CD4-positive, alpha-beta T cell treated with Interleukin-6 at 100 ng/mL for 8 hours (primary cell): ENCODE measurements at places on chromosomes 3 and 15.
A peak's percentile ranks its signal among the peaks of the same experiment; 100 is the strongest.

DNA sequence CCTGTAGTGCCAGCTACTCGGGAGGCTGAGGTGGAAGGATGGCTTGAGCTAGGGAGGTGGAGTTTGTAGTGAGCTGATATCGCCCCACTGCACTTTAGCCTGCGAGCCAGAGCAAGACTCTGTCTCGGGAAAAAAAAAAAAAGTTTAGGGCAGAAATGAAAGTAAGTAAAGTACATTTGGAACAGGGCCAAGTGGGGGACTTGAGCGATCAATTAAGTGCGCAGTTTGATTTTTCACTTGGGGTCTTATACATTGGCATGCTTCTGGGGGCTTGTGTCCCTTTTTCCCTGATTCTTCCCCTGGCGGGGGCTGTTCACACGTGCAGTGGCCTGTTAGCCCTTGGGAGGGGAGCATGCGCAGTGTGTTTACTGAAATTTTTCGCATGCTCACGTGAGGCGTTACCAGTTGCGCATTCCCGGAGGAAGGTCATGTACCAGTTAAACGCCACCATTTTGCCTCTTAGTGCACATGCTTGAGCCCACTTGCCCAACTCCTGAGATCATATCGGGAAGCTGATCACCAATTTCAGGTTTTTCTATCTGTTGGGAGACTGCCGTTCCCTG is 42.0 kb downstream of the GALNT15 start:
- no peak for DNase-seq

- no peak for DNase-seq
Measured at GRCh38 chr3:126969586-126969985, 13.3 kb upstream of the PLXNA1 start.

DNA sequence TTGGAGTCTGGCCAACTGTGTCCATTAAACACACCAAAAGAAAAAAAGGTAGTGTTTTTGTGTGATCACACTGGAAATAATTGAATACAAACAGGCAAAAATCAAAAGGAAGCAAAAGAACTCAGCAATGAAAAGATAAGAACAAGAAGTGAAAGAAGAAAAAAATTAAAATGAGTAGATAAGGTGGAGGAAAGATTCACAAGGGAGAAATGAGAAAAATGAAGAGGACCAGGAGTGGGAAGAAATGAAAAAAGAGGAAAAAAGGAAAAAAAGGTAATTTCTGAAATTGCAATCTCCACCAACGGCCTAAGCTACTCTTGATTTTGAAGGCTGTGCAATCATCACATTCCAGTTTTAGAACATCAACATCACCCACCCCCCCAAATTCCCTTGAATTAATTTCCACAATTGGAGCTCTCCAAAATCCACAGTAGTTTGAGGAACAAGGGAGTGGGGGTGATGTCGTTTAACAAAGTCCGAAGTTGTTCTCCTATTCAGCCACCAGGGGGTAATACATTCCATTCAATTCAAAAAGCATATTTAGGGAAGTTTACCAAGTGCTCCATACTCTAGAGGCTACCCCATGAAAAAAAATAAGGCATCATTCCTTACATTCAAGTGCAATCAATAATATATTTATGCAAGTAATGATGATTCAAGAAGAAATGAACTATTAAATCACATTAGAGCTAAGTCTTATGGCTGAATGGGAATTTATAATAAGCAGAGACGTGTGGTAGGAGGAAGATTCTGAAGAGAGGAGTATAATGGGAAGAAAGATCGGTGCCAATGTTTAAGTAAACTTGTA is 37.4 kb downstream of the ZNF860 start:
- DNase-seq = peak; percentile 22

DNA sequence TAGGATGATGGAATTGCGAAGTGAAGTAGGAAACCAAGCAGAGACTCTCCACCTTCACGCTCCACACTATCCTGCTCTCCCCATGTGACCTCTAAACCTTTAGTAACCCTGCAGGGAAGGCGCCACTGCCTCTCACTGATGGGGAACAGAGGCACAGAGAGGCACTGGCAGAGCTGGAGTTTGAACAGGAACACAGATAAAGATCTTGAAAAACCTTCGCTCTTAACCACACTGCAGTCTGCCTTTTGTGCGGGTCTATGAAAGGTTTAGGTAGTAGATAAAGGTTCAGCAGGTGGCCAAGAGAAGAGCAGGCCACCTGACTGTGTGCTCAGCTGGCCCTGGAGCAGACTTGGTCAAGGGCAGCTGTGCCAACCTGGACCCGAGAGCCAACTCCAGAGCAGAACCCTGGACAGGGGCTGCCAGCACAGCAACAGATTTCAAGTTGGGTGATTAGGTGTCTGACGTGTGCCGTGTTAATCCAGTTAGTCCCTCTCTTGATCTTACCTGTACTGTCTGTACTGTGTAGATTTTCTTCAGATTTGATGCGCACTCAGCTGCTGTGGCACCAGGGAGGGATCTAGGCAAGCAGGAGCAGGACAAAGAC is 15.2 kb downstream of the EIF4E3 start:
- DNase-seq = no peak

DNA sequence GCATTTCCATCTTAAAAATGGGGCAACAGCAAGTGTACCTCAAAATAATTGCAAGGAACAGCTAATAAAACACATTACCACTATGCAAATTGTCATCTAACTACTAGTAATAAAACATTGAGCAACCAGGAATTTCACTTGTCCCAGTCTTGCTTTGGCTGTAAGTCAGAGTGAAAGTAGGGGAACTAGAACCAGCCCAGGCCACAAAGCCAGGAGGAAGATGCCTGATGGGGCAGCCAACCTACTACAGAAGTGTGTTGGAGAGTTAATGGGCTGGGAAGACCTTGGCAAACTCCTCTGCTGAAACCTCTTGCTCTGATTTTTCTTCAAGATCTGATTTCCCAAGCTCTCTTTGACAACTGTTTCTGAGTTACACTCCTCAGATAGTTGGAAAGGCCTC is 40.2 kb upstream of the LPP start:
- no peak for DNase-seq

DNA sequence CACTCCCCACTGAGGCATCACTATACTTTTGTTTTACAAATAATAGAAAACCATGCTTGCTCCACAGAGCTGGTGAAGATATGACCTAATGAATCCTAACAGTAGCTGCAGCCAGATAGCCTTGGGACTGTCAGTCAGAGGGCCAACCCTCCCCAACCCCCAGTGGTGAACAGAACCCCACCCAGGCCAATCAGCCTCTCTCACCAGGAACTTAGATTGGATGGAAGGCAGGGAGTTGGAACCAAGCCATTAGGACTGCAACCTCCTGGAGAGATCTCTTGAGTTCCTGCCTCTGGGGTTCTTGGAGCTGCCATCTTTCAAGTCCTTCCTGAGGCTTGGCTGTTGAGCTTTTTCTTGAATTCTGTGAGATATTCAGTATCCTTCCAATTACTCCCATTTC is 3.0 kb upstream of the MRPS22 start:
- DNase-seq = no peak

DNA sequence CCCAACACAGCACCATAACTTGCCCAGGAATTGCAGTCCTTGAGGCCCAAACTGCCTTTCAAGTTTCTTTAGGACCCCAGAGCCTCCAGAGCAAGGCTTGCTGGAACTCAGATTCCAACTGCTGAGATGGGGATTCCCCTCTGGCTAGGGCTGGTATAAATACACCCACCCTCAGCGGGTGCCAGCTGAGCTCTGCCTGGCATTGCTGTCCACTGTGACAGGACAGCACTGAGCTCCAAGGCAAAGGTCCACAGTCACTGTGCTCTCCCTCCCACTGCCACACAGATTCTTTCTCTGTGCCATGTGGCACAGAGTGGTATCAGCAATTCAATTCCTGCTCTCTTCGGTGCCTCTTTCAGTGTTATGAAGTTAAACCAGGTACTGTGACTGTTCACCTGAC is 304.2 kb upstream of the LMCD1 start:
- no peak for DNase-seq

DNA sequence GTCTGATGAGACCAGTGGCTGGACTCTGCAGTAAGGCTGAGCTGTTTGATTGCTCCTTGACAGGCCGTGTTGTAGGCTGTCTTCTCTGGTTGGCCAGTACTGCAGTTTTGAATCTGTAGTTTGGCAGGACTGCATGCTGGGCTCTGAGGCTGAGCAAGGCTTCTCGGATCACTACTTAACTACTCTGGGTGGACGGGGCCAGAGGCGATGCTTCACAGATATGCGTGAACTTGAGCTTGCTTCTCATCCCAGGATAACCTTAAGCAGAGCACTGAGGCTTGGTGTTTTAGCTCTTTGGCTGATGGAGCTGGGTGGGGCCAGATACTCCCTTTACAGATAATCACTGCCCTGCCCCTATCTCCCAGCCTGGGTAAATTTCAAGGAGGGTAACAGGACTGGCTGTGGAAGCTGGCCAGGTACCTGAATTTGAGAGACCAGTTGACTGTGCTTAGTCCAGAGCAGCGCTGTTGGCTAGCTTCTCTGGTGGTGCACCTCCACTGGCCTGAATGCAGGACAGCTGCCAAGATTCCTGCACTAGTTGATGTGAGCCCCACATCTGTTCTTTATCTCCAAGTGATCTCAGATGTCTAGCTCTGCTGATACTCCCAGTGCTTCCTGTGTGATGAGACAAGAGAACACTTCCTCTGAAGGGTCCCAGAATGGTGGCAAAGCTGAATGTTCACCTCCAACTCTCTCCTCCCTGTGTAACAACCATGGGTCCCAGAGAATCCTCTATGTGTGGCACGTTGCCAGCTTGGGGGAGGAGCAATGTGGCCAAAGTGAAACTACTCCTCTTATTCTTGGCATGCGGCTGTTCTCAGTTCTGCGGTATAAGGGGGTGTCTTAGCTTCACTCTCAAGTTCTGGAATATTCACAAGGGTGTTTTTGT is 37.9 kb downstream of the RPL39L start:
- DNase-seq = peak; percentile 50

DNA sequence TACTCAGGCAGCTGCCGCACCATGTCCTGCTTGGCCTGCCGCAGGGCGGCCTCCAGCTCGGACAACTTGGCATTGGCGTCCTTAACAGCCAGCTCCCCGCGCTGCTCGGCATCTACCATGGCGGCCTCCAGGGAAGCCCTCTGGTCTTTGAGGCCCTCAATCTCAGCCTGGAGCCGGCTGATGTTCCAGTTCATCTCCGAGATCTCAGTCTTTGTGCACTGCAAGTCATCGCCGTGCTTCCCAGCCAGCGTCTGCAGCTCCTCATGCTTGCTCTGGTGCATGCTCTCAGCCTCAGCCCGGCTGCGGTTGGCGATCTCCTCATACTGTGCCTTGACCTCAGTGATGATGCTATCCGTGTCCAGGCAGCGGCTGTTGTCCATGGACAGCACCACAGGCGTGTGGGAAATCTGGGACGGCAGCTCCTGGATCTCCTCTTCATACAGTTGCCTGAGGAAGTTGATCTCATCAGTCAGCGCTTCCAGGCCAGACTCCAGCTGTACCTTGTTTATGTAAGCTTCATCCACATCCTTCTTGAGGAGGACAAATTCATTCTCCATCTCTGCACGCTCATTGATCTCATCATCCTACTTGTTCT is 15.5 kb upstream of the PSTPIP1 start:
- DNase-seq = no peak

DNA sequence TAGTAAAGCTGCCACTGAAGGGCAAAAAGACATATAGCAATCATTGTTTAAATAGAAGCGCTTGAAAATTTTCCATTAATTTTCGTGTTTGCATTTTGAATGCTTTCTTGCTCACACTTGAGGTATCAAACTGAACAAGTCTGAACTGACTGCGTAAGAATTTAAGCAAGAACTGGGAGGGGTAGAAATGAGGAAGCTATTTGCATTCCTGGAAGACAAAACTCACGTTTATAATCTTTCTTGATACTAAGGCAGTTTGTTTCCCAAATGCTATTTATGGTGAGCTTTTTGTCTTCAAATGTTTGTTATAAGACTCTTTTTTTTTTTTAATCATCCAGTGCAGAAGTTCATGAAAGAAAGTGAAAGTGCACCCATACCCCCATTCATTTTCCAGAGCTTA is 499.8 kb upstream of the TPRG1 start:
- DNase-seq = no peak

GRCh38 chr3:195850857-195851543 is 39.3 kb upstream of the MUC4 start:
- DNase-seq = peak; percentile 91

DNA sequence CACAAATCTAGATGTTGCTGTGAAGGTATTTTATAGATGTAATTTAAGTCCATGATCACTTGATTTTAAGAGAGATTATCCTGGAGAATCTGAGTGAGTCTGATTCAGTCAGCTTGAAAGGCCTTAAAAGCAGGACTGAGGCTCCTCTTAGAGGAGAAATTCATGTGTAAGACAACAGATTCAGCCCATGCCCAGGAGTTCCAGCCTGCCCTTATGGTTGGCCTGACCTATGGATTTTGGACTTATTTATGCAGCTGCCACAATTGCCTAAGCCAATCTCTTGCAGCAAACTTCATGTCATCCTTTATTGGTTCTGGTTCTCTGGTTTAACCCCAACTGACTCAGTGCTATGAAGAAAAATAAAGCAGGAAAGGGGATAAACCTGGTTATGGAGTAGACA is 296.5 kb upstream of the RASGRP1 start:
- DNase-seq = no peak

DNA sequence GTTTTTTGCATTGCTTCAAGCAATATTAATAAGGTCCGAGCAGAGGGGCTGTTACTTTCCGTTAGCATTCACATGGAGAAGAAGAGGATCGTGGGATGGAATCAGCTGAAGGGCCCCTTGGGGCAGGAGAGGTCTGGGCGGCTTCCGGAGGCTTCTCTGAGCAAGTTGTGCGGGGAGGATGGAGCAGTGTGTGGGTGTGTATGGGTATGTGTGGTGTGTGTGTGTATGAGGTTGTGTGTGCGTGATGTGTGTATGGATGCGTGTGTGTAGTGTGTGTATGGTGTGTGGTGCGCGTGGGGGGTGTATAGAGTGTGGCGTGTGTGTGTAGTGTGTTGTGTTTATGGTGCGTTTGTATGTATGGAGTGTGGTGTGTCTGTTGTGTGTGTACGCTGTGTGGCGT is 25.8 kb downstream of the GABRA5 start:
- DNase-seq = no peak

DNA sequence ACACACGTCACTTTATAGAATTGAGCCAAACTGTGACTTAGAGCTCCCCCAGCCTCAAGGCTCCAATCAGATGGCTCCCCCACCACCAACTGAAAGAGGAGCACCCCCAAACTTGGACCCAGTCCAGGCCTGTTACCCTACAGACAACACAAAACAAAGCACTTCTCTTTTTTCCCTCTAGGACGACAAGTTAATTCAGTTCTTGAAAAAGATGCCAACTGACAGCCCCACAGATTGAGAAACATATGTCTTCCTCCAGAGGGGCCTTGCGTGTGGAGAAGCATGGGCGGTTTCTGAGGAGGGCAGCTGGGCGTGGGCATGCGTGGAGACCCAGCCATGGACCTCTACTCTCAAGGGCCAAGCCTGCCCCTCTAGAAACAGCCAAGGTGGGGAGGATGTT is 229.5 kb downstream of the SHQ1 start:
- no peak for DNase-seq

GRCh38 chr3:56896357-56896756 is 94.6 kb upstream of the ARHGEF3 start:
- DNase-seq = no peak

GRCh38 chr3:12327021-12327420 is 38.2 kb downstream of the PPARG start:
- no peak for DNase-seq

DNA sequence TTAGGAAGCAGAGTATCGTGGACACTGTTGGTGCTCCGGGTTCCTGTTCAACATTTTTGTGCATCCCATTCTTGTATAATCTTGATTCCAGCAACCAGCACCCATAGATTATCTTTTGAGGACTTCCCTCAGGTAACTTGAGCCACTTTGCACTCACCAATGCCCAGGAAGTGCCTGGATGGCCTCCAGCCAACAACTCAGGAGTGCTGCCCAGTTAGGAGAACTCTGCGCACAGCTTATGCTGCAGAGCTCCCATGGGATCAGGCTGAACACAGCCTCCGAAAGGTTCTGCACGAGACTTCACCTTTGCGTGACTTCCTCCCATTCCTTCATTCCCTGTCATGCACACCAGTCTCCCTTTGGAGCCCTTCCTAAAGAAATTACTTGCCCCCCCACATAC is 64.3 kb upstream of the LRRN1 start:
- DNase-seq = no peak
